M059J (cell line): ENCODE measurements at places on chromosomes 1 and 21.

DNA sequence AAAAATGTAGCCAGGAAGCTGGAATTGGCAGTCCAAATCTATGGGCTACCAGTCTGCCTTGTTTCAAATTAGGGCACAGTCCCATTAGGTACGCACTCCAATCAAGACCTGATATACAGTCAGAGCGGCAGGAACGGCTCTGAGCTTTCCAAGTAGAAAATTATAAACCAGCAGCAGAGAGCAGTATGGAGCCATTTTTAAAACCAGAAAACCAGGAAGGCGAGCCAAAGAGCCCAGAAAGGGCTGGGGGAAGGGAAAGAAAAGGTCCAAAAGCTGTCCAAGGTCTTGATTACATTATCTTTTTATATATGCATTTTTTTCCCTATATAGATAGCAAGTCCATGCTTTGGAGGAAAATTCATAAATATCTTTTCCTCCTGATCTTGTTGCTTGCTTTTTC lies 719.0 kb downstream of the RWDD3 start:
- DNase-seq, result peak; percentile 26

- peak; percentile 67 for DNase-seq
These were observed 39.4 kb upstream of the SPOCD1 start for GRCh38 chr1:31855038-31855845.

GRCh38 chr1:107559881-107560280 lies 405.1 kb downstream of the VAV3 start:
- DNase-seq, result peak; percentile 82

- no peak for DNase-seq
These were observed 59.0 kb upstream of the FASLG start for GRCh38 chr1:172599912-172600311.

- DNase-seq, result no peak
These were observed 100.3 kb upstream of the DMRTA2 start for GRCh38 chr1:50523548-50523947.

- peak; percentile 72 for DNase-seq
These were observed 29.9 kb downstream of the TP53BP2 start for GRCh38 chr1:223815865-223816264.

DNA sequence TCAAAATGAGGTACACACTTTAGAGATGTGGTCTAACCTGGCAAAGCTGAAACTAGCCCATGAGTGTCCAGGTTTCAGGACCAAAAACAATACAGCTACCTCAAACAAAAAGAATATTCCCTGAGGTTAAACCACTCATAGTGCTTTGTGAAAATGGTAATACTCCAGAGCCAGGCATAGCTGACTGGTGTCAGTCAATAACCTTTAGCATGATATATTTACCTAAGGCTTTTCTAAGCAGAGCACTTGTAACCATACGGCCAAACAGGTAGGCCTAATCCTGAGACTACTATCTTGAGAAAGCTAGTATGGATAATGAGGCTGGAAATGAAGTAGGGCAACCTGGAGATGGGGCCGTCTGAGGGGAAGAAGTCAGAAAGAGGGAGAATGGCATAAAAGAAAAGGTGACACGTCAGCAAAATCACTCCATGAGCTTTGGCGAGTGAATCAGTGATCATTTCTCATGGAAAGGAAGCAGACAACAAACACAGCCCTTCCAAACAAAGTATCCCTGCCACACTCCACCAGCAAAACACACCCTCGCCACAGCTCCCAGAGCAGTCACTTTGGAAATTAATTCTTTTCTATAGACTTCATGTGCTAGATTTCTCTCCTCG lies 1.7 kb upstream of the LRRC52 start:
- DNase-seq, result no peak

GRCh38 chr1:244370060-244370637 lies 81.6 kb downstream of the ADSS2 start:
- DNase-seq, result no peak

GRCh38 chr1:227392984-227393764 lies 74.9 kb upstream of the CDC42BPA start:
- DNase-seq, result no peak

DNA sequence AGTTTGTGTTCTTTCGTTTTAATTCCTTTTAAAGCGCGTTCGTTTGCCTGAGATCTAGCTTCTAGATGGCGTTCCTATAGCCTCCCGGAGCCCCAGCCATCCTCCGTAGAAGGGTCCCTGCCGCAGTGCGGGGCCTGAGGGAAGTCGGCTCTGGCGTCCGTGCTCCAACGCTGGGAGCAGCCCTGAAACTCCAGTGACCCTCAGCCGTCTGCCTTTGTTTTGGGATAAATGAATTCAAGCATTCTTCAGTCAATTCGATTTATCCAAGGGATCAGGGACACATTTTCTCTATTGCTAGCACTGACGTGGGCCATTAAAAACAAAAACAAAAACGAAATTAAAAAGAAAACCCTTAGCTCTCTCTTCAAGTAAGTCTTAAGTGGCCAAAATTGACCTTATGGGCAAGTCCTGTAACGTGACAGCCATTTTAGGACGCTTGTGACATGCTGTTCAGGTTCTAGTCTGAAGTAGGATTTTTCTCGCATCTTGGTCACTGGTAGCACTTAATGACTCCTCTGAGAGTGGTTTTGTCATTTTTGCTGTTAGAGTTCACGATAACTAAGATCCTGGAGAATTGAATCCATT lies 742 bp upstream of the HSPA13 start:
- DNase-seq, result peak; percentile 46

DNA sequence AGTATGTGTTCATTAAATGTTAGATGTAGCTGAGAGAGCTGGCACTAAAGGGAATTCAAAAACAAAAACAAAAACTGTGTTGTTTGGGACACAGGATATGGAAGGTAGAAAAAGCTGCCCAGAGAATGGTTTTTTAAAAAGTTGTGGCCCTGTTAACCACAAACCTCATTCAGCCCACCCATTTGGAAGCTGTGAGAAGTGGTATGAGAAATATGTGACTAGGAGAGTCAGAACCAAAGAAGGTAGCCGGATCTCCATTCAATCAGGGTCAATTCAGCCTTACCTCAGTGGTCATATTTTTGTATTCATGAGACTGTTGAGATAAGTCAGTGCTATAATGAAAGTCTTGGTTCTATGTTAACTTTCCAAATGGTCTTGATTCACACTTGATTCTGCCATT lies 29.8 kb upstream of the CACYBP start:
- peak; percentile 61 for DNase-seq

GRCh38 chr1:161080441-161081405 lies 8.6 kb downstream of the NECTIN4 start:
- no peak for DNase-seq

DNA sequence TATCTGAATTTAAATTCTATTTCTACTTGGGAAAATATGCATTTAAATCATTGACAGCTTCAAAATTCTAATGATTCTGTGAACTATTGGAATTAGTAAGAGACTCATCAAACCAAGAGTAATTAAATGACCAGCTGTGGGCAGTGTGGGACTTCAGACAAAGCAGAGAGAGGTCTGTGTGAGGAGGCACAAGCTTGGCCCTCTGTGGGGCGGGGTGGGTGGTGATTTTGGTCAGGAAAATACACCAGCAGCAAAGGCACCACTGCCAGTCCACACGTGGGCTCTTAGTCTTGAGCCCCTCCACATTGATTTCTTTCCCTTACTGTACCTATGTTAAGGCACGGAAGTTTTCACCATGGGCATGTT lies 39.2 kb upstream of the RAB4A start:
- DNase-seq, result peak; percentile 24
